Stimulated activated naive CD8-positive, alpha-beta T cell treated with anti-CD3 and anti-CD28 coated beads, Interleukin-15, Interleukin-2, amounts not matched to agents 100 U/mL and 50 U/mL, for 24 hours (primary cell): ENCODE measurements at places on chromosomes 3 and 15.

DNA sequence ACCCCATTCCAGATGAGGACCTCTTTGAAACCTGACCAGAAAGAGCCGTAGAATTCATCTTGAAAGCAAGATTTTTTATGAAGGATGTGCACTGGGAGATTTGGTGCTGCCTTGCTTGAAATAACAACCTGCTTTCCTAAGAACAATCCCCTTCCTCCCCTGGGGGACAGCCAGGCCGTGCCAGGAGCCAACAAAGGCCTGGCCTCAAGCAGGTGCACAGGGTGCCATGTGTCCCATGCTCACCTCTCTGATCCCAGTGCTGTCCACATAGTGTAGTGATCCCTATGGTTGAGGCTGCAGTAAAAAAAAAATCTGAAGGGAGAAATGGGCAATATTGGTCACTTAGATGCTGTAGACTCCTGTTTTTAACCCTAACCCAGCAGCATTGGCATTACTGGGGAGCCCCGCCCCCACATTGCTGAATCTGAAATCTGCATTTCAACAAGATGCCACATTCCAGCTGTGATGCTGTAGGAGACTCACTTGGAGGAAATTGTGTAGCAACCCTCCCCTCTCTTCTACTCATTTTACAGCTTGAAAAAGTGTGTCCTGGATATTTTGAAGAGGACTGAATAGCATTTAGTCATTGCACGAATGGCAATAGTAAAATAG lies 171.2 kb downstream of the APBA2 start:
- no peak for DNase-seq

DNA sequence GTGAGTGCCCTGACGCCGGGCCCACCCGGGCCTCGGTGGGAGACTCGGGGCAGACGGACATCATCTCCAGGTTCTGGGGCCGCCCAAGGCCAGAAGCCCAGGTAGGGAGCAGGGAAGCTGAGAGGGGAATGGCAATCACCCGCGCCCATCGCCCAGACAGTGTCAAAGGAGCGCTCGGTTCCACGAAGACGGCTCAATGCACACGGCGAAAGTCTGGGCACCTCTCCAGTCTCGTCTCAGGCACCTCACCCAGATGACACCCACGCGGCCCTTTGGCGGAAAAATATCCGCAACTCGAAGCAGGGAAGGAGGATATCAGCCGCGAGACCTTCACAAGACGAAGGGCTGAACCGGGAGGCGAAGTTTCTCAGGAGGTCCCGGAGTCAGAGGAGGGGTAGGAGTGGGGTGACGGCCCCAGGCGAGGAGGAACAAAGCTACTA lies 916 bp downstream of the IL17RD start:
- DNase-seq, result peak; percentile 34

GRCh38 chr3:50628601-50629000 lies 11.7 kb downstream of the MAPKAPK3 start:
- DNase-seq, result no peak

DNA sequence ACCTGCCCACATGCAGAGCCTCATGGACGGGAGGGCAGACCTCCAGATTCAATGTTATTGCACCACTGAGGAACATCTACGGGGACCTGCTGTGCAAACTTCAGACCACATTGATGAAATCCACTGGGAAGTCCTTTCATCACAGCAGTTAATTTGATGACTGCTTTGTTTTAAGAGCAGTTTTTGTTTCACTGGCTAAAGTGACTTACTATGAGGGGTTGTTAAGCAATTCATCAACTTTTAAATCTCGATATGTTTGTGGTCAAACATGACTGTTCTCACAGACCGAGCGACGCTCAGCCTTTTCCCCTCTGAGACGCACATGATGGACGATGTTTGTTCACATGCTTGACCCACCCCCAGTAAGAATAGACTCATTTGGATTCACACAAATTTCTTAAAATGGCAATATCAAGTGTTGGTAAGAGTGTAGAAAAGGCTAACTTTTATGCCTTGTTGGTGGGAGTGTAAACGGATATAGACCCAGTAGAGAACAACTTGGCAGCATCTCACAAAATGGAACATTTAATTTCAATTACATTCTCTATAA lies 35.9 kb upstream of the IREB2 start:
- no peak for DNase-seq
